Osteoblast (primary cell): ENCODE measurements at places on chromosomes 5 and 9.

- no peak overlapping the region for H3K27ac ChIP-seq
- H3K4me3 ChIP-seq: no peak overlapping the region
- no peaks in the 10 kb centered on the region for H3K36me3 ChIP-seq
- H3K4me1 ChIP-seq: no peaks in the 10 kb centered on the region
Measured at GRCh38 chr5:93915142-93915553, 173.7 kb upstream of the POU5F2 start.

- DNase-seq: no peak
- H3K36me3 ChIP-seq: no peaks in the 10 kb centered on the region
- H3K4me1 ChIP-seq: no peaks in the 10 kb centered on the region
- no peak overlapping the region for H3K27ac ChIP-seq
- H3K4me3 ChIP-seq: no peak overlapping the region
Measured at GRCh38 chr5:6340100-6340499, 38.2 kb downstream of the MED10 start.

DNA sequence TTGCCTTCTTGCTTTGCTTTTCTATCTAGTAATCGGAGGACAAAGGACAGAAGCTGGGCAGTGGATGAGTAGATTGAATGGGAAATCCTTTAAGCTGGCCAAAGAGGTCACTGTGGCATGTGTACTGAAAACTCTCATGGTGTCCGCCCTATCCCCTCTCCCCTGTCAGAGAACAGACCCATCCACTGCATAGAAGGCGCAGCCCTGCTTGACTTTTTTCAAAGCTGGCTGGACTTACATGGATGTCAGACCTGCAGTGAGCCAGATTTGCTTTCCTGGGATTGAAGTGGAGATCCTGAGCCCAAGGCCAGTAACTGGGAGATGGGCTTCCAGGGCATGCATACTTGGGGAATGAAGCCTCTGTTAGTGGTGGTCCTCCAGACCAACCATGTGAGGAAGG, 329.5 kb downstream of the TRPM3 start:
- no peak overlapping the region for H3K4me3 ChIP-seq
- no peaks in the 10 kb centered on the region for H3K27me3 ChIP-seq
- H3K36me3 ChIP-seq: no peaks in the 10 kb centered on the region
- no peaks in the 10 kb centered on the region for H3K4me1 ChIP-seq
- DNase-seq: no peak
- H3K27ac ChIP-seq: no peak overlapping the region

GRCh38 chr9:124721109-124721906, 49.8 kb downstream of the NR6A1 start:
- H3K27me3 ChIP-seq: peaks cover 3% of the 10 kb centered on the region
- DNase-seq: no peak
- peaks cover 20% of the 10 kb centered on the region for H3K4me1 ChIP-seq
- no peak overlapping the region for H3K4me3 ChIP-seq

GRCh38 chr9:115285836-115286235, 167.9 kb upstream of the TNC start:
- no peaks in the 10 kb centered on the region for H3K27me3 ChIP-seq
- no peaks in the 10 kb centered on the region for H3K36me3 ChIP-seq
- peaks cover 5% of the 10 kb centered on the region for H3K4me1 ChIP-seq
- no peak overlapping the region for H3K4me3 ChIP-seq
- DNase-seq: no peak
- no peak overlapping the region for H3K27ac ChIP-seq

DNA sequence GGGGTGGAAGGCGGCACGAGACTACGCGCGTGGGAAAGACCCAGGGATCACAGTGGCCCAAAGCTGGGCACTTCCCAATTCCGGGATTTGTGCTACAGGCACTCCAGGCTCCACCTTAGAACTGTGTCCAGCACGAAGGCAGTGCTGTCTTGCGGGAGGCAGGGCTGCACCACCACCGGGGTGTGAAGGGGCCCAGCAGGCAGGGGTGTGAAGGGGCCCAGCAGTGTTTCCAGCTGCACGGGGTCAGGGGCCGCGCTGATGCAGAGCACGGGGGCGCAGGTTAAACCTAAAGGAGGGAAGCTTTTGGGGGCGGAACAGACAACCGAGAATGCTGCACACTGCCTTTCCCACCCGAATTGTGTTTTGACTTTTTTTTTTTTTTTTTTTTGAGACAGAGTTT, 1.1 kb upstream of the PDCD6 start:
- DNase-seq: peak; percentile 50
- peak overlapping the region; percentile 82 for H3K27ac ChIP-seq
- H3K4me3 ChIP-seq: peak overlapping the region; percentile 87
- no peaks in the 10 kb centered on the region for H3K27me3 ChIP-seq
- H3K4me1 ChIP-seq: peaks cover 20% of the 10 kb centered on the region
- peaks cover 20% of the 10 kb centered on the region for H3K36me3 ChIP-seq
